Mesendoderm (in vitro differentiated cells): ENCODE measurements at places on chromosomes 7 and 10.

GRCh38 chr7:109462171-109462570 lies 892.5 kb downstream of the DNAJB9 start:
- no peaks in the 10 kb centered on the region for H3K27me3 ChIP-seq
- no peak overlapping the region for H3K27ac ChIP-seq
- no peak overlapping the region for H3K4me3 ChIP-seq
- no peaks in the 10 kb centered on the region for H3K36me3 ChIP-seq

DNA sequence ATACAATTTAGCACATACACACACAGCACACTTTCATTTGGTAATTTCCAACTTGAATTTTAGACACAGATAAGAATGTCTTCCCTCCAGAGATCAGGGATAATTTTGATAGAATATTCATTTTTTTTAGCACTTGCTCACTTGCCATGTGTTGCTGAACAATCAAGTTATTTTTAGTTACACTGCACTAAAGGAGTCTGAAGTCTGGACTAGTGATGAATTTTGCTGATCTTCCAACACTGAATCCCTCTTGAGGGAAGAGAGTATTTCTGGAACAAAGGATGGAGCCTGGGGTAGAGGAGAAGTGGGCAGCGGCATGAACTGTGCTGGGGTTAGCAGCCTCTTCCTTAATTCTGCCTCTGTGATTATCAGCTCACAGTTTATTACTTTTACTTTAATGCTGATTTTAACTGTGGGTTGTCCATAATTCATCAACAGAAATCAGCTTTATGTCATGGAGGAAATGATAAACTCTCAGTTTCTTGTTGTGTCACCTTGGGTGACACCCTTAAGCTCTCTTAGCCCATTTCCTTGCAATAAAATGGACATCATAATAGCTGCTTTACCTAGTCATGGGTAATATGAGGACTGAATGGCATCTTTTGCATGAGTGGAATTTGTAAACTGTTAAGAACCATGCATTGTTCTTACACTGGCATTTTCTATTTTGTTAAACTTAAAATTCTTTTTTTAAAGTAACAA lies 32.1 kb downstream of the SGPL1 start:
- H3K36me3 ChIP-seq: peaks cover 5% of the 10 kb centered on the region
- DNase-seq: no peak
- H3K4me3 ChIP-seq: no peak overlapping the region
- H3K27ac ChIP-seq: no peak overlapping the region
- no peaks in the 10 kb centered on the region for H3K4me1 ChIP-seq

- H3K4me3 ChIP-seq: no peak overlapping the region
- H3K4me1 ChIP-seq: no peaks in the 10 kb centered on the region
- H3K27ac ChIP-seq: no peak overlapping the region
- no peak for DNase-seq
These were observed 7.6 kb upstream of the ORAI2 start for GRCh38 chr7:102425639-102426267.

DNA sequence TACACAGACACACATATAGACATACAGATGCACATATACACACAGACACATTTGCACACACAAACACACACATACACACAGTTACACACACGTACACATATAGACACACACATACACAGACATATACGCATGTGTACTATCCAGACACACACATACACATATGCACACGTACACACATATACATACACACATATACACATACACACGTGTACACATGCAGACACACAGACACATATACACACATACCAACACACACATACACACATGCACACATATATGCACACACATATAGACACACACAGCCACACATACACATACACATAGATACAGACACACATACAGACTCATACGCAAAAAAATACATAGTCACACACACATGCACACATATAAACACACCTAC lies 184.2 kb downstream of the PFKFB3 start:
- no peaks in the 10 kb centered on the region for H3K27me3 ChIP-seq
- DNase-seq: no peak
- H3K36me3 ChIP-seq: no peaks in the 10 kb centered on the region

GRCh38 chr7:150969475-150969874 lies 8.6 kb downstream of the KCNH2 start:
- no peak for DNase-seq
- no peaks in the 10 kb centered on the region for H3K36me3 ChIP-seq
- H3K4me1 ChIP-seq: no peaks in the 10 kb centered on the region
- no peak overlapping the region for H3K4me3 ChIP-seq

GRCh38 chr7:10418985-10419384 lies 554.7 kb upstream of the PHF14 start:
- H3K36me3 ChIP-seq: no peaks in the 10 kb centered on the region
- H3K4me3 ChIP-seq: no peak overlapping the region
- no peaks in the 10 kb centered on the region for H3K27me3 ChIP-seq
- H3K27ac ChIP-seq: no peak overlapping the region
- H3K4me1 ChIP-seq: no peaks in the 10 kb centered on the region

DNA sequence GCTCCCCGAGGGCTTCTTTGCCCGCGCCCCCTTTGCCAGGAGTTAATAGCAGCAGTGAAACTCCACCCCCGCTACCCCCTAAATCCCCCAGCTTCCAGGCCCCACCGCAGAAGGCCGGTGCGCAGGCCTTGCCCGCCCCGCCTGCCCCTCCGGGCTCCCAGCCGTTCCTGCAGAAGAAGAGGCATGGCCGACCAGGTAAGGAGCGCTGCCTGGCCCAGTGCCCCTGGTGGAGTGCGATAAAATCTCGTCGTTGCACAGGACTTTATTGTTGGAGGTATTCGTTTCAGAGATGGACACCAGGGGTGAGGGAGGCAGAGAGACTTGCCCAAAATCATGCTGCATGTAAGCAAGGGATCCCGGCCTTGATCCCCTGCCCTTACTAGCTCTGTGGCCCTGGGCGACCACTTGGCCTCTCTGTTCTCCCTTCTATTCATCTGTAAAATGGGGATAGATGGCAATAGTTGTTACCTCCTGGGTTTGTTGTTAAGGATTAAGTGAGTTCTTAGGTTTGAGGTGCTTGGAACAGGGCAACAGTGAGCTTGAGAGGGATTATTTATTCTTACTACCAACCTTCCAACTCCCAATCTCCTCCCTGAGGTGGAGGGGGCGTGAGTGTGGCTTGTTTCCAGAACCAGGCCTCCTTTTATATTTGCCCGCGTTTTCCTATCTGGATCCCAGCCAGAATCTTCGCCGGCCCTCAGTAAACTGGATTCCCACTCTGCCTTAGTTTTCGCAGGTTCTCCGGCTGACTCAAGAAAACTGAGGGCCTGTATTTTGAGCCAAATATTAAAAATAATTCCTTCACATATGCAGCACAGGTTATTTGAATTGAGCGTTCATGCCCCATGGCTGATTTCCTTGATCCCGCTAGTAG lies 78.3 kb downstream of the WIPF3 start:
- peak overlapping the region; percentile 12 for H3K4me3 ChIP-seq
- DNase-seq: peak; percentile 66
- H3K27ac ChIP-seq: no peak overlapping the region

- DNase-seq: peak; percentile 19
- H3K27ac ChIP-seq: no peak overlapping the region
- H3K4me3 ChIP-seq: no peak overlapping the region
- H3K27me3 ChIP-seq: no peaks in the 10 kb centered on the region
- H3K4me1 ChIP-seq: peaks cover 5% of the 10 kb centered on the region
These were observed 111.9 kb upstream of the RPA3 start for GRCh38 chr7:7830122-7830878.

DNA sequence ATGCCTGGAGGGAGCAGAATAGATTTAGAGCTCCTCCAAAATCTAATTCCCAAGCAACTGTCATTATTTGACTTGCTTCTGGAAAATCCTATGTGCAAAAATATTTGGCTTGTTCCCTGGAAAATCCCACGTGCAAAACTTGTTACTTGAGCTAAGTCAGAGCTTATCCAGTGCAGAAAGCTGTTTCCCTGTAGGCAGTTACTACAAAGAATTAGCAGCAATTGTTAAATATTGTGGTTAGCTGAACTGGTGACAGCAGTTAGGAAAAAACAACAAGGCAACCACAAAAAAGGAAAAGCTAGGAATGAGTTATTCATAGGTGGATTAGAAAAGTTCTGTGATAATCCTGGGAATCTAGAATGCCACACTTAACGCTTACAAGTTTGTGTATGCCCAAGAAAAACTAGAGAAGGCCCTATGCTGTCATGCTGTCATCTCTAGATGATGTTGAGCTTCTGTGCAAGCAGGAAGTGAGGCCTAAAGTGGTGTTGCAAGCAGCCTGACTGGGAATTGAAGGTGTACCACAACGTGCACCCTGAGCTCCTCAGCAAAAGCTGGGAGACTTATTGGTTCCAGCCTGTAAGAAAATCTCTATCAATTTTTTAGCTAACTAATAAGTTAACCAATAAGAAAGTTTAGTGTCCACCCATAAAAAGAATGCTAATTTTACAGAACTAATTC lies 738.6 kb upstream of the LRRTM3 start:
- no peaks in the 10 kb centered on the region for H3K4me1 ChIP-seq
- no peaks in the 10 kb centered on the region for H3K36me3 ChIP-seq
- no peak overlapping the region for H3K4me3 ChIP-seq
- no peak overlapping the region for H3K27ac ChIP-seq
- H3K27me3 ChIP-seq: no peaks in the 10 kb centered on the region
